ENCODE measurements at places on chromosomes 3 and 15.

DNA sequence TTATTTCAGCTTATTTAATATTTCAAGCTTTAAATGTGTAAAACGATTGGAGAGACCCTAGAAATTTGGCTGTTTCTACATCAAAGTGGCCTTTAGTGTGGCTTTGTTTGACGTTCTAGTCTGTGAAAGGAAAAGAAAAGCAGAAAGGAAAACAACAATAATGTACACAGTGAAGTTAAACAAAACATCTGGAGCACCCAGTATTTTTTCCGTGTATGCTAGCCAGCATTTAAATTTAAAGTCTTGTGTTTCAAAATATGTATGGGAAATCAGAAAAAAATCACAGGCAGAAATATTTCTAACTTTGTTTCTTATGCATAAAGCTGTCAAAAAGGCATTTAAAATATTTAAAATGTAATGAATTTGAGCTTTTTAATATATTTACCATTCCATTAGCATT lies 218.1 kb downstream of the NAALADL2 start:
- no peak for DNase-seq

DNA sequence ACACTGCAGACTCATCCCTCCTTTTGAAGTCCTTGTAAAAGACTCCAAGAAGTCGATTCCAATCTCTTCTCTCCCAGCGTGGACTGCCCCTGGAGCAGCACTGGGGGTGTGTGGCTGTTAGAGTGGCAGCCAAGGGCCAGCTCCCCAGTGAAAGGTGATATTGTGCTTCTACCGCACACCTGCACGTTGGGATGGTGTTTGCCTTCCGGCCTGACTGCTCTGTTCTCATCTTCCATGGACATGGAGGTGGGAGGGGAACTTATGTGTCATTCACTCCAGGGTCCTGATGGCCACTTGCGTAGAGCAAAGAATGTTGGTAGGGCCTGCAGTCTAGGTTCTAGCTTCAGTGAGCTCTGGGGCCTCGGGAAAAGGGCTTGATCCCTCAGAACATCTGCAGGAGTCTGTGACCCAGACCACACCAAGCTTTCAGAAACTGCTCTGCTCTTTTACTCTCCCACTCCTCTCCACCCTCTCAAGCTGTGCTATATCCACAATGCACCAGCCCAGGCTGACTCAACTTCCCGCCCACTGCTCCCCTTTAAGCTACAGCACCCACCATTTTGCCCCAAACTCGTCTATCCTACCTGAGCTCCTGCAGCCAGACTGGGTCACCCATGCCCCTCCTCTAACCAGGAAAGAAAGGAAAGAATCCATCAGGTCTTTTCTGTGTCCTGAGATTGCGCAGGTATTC lies 31.3 kb downstream of the LIPC start:
- DNase-seq, result no peak

GRCh38 chr15:78425643-78426042 lies 12.4 kb upstream of the IREB2 start:
- no peak for DNase-seq

- peak; percentile 78 for DNase-seq
Observed at GRCh38 chr3:112365035-112365434, 32.1 kb downstream of the CD200 start.

GRCh38 chr3:127588806-127589577 lies 1.5 kb downstream of the TPRA1 start:
- DNase-seq, result peak; percentile 78

DNA sequence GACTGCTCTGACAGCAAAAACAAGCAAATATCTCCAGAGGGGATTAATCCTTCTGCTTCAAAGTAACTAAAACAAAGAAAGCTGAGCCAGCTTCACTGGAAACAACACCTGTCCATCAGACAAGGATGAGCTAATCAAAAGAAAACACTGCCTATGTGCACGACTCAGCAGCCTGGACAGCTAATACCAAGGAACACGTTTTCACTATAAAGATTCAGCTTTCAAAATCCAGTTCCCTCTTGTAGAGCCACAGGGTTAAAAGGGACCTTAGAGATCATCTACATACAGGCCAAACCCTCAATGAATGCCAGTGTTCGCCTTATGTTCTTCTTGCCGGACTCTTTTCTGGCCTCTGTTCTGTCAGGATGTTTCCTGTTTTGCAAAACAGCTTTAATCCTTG lies 6.9 kb downstream of the TUSC7 start:
- peak; percentile 14 for DNase-seq

- DNase-seq, result no peak
Observed at GRCh38 chr15:62187910-62188309, 22.8 kb upstream of the C2CD4B start.

DNA sequence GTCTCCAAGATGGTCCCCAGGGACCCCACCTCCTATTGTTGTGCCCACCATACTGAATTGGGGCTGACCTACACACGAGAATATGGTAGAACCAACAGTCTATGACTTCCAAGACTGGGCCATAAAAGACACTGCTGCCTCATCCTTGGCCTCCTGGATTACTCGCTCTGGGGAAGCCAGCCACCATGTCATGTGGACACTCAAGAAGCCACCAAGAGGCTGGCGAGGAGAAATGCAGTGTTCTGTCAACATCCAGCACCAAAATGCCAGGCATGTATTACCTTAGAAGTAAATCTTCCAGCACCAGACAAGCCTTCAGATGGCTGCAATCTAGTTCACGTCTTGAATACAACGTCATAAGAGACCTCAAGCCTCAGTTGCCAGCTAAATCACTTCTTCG lies 17.1 kb upstream of the TPM1 start:
- DNase-seq, result no peak

DNA sequence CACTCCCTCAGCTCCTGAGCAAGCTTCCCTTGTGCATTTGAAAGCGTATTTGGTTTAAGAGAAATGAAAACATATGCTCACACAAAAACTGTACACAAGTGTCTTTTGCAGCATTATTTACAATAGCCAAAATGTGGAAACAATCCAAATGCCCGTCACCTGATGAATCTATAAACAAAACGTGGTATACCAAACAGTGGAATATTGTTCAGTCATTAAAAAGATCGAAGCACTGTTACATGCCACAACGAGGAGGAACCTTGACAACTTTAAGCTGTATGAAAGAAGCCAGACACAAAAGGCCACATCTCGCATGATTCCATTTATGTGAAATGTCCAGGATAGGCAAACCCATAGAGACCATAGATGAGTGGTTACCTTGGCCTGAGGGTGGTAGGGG lies 71.6 kb upstream of the CMTM7 start:
- DNase-seq, result no peak

Measured in kidney glomerular epithelial cell (primary cell).